ENCODE measurements at places on chromosomes 7 and 10.
A peak's percentile ranks its signal among the peaks of the same experiment; 100 is the strongest.

DNA sequence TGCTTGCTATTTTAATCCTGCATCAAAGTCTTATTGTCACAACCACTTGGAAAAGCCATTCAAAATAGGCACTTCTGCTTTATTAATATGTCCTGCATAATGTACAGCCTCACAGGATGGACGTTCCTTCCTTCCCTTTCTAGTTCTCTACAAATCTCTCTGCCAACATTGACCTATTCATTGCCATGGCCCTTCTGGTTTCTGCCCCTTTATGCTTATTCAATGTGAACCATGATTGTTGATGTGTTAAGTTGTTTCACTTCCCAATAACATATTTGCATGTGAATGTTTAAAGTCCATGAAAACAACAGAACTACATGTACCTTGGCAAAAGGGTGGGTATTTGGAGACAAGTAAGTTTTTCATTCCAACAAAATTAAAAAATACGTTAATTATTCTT lies 45.7 kb downstream of the COL28A1 start:
- no peak for DNase-seq

GRCh38 chr7:111229916-111230315 lies 139.0 kb downstream of the LRRN3 start:
- no peak for DNase-seq

DNA sequence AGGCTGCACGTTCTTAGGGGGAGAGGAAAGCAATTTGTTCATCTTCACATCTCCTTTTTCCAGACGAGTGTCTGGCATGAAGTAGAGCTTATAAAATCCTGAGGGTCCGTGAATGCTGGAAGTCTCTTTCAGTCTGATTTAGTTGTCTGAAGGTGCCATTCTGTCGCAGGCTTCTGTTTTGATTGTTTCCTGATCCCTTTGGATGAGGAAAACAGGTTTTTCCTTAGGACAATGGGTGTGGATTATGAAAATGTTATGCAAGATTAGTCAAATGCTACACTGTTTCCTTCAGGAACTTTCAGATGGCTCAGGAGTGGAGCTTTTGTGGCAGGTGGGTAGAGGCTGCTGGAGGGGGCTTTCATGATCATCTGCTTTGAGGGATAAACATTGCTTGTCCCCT lies at the start of gene ITPRID1:
TSS of gene ITPRID1 (plus strand) at position 301 of the 400 bp plus-strand sequence. CDS start 38,935 bp downstream, outside the sequence.
- DNase-seq: no peak

- no peak for DNase-seq
Observed at GRCh38 chr7:91784469-91784868, 96.0 kb downstream of the MTERF1 start.

DNA sequence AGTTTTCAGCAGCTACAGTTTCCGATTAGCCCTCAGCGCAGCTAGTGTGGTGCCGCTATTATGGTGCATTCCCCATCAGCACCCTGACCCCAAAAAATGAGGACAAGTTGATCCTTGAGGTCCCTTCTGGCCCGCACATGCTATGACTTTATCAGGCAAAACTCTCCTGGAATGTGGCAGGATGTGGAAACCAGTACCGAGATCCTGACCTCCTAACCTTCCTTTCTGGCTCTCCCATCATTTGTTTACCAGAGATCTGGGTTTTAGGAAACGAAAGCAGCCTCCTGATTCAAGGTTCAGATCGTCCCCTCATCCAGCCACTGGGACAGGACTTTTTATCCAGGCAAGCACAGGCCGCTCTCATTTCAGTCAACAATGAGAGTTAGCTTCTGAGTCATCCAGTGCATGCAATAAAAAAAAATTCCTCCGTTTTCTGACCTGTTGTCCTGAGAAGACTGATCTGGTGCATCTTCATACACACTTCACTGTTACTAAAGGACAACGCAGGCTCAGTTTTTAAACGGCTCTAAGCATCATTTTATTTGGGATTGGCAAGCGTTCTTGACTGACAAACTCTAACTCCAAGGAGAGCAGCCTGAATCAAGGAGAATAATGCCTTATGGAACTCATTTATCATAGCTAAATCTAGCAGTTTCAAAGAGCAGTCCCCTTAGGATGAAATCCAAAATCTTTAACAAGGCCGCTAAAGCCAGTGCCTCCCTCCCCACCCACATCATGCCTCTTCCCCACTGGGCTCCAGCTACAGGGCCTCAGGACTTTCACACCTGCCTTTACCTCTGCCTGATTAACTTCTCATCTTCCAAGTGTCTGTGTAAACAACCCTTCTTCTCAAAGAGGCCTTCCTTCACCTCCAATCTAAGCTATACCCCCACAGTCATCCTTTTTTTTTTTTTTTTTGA lies 17.1 kb downstream of the PDLIM1 start:
- DNase-seq: peak; percentile 78

Data from pulmonary artery endothelial cell (primary cell).